ENCODE measurements at places on chromosomes 5 and 9.

- no peak for DNase-seq
These were observed 7.2 kb downstream of the EGFL7 start for GRCh38 chr9:136669791-136670464.

- no peak for DNase-seq
These were observed 2.0 kb upstream of the ANP32B start for GRCh38 chr9:97980918-97981845.

- DNase-seq: peak; percentile 49
These were observed 22.2 kb upstream of the GLDC start for GRCh38 chr9:6667633-6668280.

- DNase-seq: no peak
These were observed 405.4 kb downstream of the DMAC1 start for GRCh38 chr9:7394002-7394774.

GRCh38 chr9:115855458-115856133 is 298.0 kb upstream of the PAPPA start:
- no peak for DNase-seq

DNA sequence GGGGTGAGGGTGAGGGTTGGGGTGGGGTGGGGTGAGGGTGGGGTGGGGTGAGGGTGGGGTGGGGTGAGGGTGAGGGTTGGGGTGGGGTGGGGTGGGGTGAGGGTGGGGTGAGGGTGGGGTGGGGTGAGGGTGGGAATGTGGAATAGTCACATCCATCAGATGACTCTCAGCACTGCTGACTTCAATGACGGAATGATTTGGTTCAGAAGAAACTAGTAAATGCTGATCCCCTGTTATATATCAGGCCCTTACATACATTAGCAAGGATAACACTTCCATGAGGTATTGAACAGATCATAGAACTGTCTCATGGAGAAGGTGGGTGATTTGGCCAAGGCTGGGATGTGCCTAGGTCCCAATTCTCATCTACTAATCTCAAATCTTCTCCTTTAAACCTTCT is 24.5 kb upstream of the C5orf47 start:
- no peak for DNase-seq

GRCh38 chr5:127793052-127793451 is 89.9 kb downstream of the CCDC192 start:
- no peak for DNase-seq

DNA sequence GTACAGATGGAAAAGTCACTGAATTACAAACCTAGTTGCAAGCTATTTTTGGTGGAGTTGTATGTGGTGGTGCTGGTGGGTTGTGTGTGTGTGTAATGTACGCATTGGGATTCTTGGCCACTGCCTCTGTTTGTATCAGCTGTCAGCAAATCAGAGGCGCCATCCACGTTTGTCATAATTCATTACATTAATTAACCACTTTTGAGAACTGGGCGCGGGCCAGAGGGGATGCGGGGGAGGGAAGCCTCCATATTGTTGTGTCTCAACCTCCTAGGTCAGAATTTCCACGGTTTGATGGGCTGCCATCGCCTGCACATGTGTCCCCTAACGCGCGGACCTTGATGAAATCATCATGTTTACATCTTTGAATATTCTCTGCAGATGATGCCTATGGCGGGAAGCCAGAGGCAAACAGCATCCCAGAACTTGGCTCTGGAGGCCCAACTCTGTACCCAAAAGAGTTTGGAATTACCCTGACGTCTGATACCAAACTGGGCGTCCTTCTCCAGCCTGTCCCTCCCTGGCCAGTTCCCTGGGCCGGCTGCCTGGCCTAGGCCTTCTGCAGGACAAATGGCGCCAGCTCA is 54.9 kb downstream of the FGF18 start:
- no peak for DNase-seq

DNA sequence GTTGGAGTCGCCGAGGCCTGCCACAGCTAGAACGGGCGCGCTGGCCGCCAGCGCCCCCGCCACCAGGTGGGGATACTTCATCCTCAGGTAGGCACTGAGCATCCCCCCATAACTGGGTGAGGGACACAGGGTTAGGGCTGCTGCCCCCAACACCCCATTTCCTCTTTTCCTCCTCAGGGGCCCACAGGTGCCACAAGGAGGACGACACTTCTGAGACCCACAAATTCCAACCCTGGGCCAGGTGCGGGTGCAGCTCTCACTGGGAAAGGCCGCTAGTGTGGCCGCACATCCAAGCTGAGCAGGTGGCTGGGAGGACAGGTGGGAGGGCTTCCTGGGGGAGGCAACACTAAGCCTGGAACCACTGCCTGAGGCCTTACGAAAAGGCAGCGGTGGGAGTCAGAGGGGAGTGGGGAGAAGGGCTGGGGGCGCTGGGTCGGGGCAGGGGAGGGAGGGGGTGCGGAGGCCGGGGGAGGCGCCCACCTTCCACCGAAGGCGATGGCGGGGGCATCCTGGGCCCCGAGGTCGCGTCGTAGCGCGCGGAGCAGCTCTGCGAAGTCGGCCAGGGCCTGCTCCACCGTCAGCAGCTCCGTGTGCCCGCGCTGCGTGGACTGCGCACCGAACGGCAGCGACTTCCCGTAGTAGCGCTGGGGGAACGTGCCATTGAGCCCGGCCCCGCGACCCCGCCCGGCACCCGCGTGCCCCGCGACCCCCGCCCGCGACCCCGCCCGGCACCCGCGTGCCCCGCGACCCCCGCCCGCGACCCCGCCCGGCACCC is 961 bp downstream of the DPP7 start:
- DNase-seq: peak; percentile 21

DNA sequence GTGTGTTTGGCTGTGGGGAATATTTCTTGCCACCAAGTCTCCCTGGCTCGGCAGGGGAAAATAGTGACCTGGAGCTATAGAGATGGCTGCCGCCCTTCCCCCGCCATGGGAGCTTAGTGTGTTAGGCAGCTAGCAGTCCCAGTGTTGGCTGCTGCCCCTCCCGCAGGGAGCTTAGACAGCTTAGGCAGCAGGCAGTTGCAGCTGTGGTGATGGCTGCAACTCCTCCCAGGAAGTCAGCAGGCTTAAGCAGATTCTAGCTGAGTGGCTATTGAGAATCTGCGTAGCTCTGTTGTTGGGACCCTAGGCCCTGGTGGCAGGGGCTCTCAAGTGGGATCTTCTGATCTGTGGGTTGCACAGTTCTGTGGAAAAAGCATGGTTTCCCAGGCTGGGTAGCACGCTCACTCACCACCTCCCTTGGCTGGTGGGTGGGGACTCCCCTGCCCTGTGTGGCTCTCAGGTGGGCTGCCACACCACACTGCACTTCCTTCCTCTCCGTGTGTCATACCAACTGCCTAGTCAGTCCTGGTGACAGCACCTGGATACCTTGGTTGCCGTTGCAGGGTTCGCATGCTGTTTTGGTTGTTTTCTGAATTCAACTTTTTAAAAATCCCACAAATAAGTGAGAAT is 9.3 kb downstream of the OR1N2 start:
- DNase-seq: no peak

DNA sequence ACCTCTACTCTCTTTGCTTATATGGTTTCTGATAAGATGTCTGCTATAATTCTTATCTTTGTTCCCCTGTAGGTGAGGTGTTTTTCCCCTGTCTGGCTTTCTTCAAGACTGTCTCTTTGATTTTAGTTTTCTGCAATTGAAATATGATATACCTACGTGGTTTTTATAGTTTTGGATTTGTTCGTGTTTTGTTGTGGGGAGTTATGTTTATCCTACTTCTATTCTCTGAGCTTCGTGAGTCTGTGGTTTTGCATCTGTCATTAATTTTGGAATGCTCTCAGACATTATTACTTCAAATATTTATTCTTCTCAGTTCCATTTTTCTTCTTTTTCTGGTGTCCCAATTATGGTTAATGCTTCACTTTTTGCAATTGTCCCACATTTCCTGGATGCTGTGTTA is 521.3 kb downstream of the KCTD16 start:
- peak; percentile 5 for DNase-seq

- DNase-seq: no peak
These were observed 86.9 kb upstream of the SIMC1 start for GRCh38 chr5:176151281-176151680.

DNA sequence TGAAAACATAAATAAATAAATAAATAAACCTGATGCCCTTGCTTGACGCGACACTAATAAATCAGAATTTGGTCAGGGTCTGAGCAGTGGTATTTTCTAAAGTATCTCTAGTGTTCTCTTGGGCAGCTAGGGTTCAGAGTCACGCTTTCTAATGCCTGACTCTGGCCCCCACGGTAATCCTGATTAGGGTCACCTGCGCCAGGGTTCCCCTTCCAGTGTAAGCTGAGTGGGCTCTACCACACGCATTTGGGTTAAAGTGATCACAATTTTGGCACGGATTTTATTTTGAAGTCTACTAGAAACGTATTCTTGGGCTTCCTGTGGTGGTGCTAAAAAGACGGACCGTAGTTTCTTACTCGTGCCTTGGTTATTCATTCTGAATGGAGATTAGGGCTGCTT is 651 bp downstream of the TTC1 start:
- no peak for DNase-seq

- no peak for DNase-seq
These were observed 67.6 kb upstream of the TBCA start for GRCh38 chr5:77843570-77844372.

- peak; percentile 15 for DNase-seq
These were observed 1.6 kb upstream of the DHFR start for GRCh38 chr5:80656425-80656824.
